Sciatic nerve (tissue), 2 donors: ENCODE measurements at places on chromosomes 16 and 17.

DNA sequence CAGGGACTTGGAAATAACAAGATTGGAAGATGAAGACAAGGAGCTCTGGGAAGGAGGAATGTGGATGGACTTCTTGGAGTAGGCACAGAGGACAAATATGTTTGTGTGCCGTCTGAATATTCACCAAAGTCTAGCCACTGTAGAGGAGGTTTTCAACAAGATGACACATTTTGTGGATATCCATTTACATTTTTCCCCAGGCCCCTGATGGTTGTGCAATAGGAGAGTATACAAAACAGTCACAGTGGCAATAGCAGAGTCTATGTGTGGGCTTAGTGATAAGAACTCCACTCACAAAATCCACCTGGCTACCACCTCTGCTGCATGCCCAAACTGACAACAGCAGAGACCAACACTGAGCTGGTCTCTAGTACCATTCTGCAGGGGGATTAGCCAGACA lies 32.6 kb upstream of the RPL38 start:
- no peak for DNase-seq

DNA sequence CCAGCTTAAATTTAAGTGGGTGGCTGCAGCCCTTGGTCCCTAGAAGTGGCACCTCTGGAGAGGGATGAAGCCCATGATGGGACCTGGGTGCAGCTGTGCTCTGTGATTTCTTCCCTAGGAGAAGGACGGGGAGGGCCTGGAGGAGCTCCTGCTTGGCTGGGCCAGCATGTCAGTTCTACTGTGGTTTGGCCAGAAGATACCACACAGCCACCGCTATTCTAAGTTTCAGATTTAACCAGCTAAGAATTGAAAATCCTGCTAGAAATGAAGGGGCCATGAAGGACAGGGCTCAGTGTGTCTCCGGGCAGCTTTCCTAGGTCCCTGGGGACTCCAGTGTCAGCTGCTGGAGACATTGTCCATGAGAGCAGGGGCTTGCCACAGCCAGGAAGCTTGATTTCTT lies 9.7 kb downstream of the RAP1GAP2 start:
- DNase-seq, result no peak

- DNase-seq, result no peak
Observed at GRCh38 chr17:81454473-81454872, 58.1 kb downstream of the ACTG1 start.

GRCh38 chr17:67359960-67360791 lies 6.2 kb downstream of the PSMD12 start:
- no peak for DNase-seq

GRCh38 chr17:63001689-63002394 lies 35.8 kb downstream of the TANC2 start:
- DNase-seq, result no peak

DNA sequence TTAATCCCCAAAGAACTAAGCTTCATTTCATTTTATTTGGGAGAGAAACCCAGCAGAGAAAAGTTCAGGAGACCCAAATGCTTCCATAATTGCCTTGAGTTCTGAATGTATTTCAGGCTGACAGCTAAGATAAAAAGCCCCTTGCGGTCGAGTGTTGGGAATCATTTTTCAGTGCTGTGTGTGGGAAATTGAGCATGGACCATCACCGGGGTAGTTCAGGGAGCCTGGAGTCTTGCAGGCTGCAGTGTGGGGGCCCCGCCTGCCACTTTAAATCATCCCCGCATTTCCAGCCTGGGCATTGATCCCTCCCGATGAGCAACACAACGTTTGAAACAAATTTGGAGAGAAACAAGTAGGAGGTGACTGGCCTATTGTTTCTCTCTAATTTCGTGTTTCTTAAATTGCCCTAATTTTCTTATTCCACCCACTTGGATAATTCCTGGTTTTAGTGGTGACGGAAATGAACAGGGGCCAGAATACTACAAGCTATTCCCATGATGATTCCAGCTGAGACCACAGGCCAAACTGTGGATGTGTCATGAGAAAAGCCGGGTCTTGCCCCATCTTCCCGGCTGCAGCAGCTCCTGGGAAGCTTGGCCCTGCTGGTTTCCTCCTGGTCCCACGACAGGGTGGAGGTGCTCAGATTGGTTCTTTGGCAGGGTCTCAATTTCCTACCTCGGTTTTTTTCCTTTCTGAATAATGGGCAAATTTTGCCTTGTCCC lies 75.1 kb downstream of the FOXL1 start:
- DNase-seq, result no peak

DNA sequence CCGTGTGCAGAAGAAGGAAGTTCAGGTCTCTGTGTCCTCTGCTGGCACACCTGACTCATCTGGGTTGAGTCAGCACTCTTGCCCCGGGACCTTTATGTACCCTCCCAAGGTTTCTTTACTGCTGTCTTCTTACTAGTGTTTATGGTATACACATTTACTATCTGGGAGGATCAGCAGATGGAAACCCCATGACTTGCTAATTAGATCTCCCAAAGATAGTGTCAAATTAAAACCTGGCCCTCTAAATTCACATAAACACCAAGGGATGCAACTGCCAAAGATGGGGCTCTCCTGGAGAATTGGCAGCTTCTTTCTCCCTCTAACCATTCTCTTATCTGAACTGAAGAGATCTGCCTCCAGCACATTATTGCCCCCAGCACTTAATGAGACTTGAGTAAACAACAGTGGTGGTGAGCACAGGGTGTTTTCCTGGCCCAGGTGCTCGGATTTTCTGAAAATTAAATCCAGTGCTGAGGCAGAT lies 718.1 kb upstream of the SOX9 start:
- no peak for DNase-seq

GRCh38 chr16:10081201-10081940 lies 100.9 kb downstream of the GRIN2A start:
- no peak for DNase-seq

DNA sequence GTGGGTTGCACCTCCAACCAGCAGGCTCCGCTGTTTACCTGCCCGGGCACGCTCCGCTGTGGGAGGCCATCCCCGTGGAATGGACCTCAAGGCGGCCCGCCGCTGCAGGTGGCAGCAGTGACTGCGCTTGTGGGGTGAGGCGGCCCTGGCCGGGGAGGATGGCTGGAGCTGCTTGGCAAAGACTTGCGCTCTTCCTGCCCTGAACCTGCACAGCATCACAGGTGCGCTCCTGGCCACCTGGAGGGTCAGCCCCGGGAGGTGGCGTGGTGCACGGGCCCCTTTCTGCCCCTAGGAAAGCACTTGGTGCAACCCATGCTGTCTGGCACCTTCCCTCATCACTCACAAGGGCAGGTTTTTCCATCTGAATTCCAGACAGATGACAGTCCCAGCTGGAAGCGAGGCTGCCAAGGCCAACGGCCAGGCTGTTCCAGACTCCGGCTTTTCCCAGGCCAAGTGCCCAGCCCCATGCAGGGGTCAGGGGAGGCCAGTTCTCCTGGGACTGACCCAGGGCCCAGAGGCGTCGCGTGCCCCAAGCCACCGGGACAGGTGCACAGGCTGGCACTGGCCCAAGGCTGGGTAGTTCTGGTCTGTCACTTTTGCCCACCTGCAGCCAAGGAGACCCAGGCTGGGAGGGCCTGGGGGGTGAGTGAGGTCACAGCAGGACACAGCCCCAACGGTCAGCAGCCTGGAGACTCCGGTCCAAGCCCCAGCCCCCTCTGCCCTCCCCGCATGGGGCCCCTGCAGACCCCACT lies 13.3 kb downstream of the UTS2R start:
- DNase-seq, result no peak

- no peak for DNase-seq
Observed at GRCh38 chr17:82845163-82845807, 5.5 kb upstream of the ZNF750 start.

DNA sequence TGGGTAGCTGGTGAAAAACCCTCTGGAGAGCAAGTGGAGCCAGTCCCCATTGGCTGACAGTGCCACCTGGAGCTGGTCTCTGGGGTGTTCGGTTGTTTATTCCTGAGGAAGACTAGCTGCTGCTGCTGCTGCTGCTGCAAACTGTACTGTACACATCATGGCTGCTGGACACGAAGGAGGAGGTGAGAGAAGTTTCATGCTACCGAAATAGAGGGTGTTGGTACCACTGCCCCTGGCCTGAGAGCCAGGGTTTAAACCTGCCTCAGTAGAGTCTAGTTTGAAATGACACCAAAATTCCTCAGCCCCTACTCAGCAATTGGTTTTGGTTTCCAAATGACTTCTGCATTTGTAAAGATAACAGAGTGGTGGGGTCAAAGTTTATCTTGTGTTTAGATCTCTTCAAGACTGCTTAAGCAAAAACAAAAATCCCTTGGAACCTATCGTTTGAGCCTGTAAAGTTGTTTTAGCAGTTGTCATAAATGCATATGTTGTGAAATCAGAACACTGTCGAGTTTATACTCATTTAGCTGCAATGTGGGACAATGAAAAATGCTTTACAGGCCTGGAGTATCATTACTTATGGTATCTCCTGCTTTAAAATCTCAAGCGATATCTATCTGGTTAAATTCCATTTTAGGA lies 40.8 kb downstream of the CYB5B start:
- no peak for DNase-seq

- no peak for DNase-seq
Observed at GRCh38 chr16:22782314-22782713, 31.6 kb upstream of the HS3ST2 start.

DNA sequence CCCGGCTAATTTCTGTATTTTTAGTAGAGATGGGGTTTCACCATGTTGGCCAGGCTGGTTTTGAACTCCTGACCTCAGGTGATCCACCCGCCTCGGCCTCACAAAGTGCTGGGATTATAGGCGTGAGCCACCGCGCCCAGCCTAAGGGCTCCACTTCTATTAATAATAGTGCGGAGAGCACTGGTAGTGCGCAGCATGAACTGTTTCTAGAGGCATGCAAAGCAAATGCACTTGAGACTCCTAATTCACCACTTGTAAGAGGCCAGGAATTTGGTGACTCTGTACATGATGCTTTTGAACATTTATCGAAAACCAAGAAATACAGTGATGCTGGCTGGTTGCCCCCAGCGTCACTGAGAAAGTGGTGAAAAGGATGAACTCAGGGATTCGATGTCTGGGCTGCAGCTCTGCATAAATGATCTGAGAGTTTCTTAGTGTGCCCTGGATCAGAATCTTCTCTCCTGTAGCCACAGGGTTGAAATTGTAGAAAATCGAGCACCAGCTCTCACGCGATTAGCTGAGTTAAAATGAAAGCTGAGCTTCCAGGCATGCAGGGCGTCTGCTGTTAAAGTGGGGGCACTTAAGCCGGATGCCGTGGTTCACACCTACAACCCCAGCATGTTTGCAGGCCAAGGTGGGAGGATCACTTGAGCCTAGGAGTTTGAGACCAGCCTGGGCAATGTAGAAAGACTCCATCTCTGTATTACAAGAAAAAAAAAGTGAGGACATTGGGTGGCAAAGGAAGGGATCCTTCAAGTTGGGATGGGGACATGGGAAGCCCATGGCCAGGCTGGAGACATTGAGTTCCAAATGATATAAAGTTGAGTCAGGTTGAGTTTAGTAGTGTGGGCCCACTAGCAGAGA lies 4.8 kb downstream of the RNF213 start:
- no peak for DNase-seq

- DNase-seq, result no peak
Observed at GRCh38 chr17:9342225-9342624, 233.4 kb downstream of the STX8 start.

DNA sequence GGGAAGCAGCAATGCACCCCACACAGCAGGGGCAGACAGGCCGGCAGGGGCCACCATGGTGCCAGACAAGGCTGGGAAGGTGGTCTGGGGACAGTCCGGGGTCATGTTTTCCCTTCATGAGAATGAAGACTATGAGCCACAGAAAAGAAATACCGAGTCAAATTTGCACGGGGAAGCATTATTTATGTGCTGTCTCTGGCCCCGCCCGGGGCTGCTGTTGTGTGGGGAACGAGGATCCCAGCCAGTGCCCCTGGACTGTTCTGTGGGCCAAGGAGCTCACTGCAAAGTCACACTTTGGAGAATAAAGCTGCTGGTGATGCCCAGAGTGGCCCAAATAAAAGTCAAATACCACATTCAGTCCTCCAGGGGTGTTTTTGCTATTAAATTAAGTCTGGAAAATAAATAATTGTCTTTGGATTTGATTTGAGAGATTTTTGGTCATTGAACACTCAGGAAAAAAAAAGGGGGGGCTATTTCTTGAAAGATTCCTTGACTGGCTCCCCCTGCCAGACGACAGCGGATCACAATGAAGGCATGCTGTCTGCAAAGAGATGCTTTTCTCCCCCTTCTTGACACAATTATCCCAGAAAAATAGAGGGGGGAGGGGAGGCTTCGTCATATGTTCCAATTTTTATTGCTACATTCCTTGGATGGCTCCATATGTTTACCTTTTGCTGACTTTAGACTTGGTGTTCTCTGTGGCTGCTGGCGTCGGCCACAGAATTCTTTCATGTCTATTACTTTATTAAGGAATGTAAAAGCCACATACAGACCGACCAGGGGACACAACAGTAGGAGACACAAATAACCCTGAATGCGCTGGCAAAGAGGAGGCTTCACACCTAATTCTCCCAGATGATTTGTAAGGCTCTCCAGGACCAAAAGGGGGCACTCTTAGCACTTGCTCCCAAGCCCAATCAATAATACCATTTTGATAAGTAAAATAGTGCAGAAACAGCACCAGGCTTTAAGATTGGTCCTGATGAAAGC lies 27.1 kb upstream of the ANKFN1 start:
- DNase-seq, result no peak

DNA sequence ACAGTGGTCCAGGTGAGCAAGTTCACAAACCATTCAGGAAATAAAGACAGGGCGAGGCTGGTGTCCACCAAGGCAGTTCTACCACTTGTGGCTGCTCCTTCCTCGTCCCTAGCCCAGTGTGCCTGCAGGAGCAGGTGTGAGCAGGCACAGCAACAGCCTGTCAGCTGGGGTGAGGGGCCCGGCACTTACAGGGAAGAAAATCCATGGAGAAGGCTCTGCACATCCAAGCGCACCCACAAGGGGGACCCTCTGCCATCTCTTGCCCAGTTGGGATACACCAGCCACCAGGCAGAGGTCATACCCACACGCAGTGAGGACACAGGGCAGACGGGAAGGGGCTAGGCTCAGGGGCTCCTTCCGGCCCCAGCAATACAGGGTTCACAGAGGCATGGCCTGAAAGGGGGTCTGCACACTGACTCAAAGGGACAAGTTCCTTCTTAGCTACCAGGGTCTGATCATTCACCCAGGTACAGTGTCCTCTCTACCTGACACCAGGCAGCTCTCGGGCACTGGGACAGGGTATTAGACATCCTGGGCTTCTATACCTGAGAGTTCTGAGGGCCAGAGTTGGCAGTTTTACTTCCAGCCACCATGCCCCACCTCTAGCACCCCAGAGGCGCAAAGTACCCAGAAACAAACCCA lies 27.0 kb downstream of the CDIP1 start:
- no peak for DNase-seq

GRCh38 chr17:47913050-47913449 lies 17.0 kb downstream of the SP2 start:
- DNase-seq, result no peak
